CD4-positive, alpha-beta T cell (primary cell): ENCODE measurements at places on chromosomes 11 and 22. TPM values are rescaled to one million over a fixed set of nuclear protein-coding genes. Genes with fewer than 3 reads are reported as not detected.

Gene ASCL2
- not detected for total RNA-seq

Gene CRYBA4
- not detected for total RNA-seq

Gene POLD3
- total RNA-seq: 4.6 TPM

Gene MEI1
- total RNA-seq: 64.4 TPM

Gene SPA17
- total RNA-seq: not detected

Gene SHISAL1
- total RNA-seq: not detected

Gene EXPH5
- 3.7 TPM for total RNA-seq

Gene TALDO1
- total RNA-seq: 26.2 TPM

Gene TSGA10IP
- not detected for total RNA-seq

- H3K27me3 ChIP-seq: no peaks in the 10 kb centered on the region
- no peak for DNase-seq
- no peaks in the 10 kb centered on the region for H3K4me1 ChIP-seq
- H3K4me3 ChIP-seq: no peak overlapping the region
Observed at GRCh38 chr11:121132211-121132976, 31.4 kb downstream of the TECTA start.

- H3K27me3 ChIP-seq: no peaks in the 10 kb centered on the region
- no peak for DNase-seq
- H3K27ac ChIP-seq: no peak overlapping the region
- no peaks in the 10 kb centered on the region for H3K36me3 ChIP-seq
- no peaks in the 10 kb centered on the region for H3K4me1 ChIP-seq
Observed at GRCh38 chr11:88012456-88012855, 162.8 kb downstream of the RAB38 start.

- no peaks in the 10 kb centered on the region for H3K4me1 ChIP-seq
- H3K36me3 ChIP-seq: no peaks in the 10 kb centered on the region
Observed at GRCh38 chr11:129286813-129287212, 88.8 kb upstream of the BARX2 start.

- no peak overlapping the region for H3K4me3 ChIP-seq
- peaks cover 29% of the 10 kb centered on the region for H3K4me1 ChIP-seq
- H3K27me3 ChIP-seq: no peaks in the 10 kb centered on the region
- H3K36me3 ChIP-seq: no peaks in the 10 kb centered on the region
- no peak for DNase-seq
Observed at GRCh38 chr11:61771985-61772455, 19.6 kb downstream of the MYRF start.

DNA sequence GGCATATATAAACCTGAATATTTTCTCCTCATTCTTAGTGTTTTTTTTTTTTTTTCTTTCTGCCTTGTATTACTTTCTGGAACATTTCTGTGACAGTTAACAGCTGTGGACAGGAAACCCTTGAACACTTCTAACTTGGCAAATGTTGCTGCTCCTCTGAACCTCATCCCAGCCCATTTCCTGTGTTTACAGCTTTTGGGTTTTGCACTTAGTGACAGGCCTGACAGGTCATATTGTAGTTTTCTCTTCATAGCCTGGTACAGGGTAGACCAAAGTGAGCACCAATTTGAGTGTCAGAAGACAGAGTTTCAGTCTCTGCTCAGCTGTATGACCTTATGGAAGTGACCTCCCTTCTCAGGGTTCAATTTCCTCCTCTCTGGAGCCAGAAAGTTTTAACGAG is 91.6 kb downstream of the STIM1 start:
- no peaks in the 10 kb centered on the region for H3K36me3 ChIP-seq
- peak overlapping the region; percentile 39 for H3K4me3 ChIP-seq
- peak overlapping the region; percentile 87 for H3K27ac ChIP-seq
- no peaks in the 10 kb centered on the region for H3K27me3 ChIP-seq

DNA sequence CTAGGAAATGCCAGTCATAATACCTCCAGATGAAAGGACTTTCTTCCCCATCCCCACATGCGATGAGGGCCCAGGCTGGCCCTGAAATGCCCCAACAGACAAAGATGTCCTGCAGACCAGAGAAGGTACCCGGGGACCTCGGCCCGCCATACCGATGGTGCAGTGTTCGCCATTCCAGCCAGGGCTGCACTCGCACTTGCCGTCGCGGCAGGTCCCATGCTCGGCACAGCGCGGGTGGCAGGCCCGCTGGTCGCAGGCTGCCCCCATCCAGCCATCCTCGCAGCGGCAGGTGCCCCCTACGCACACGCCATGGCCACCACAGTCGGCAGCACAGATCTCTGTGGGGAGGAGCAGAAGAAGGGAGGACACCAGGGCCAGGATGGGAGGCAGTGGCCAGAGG is 212.1 kb upstream of the NARS2 start:
- no peak for DNase-seq
- no peak overlapping the region for H3K4me3 ChIP-seq
- no peaks in the 10 kb centered on the region for H3K36me3 ChIP-seq
- H3K4me1 ChIP-seq: no peaks in the 10 kb centered on the region

- DNase-seq: no peak
- H3K27me3 ChIP-seq: no peaks in the 10 kb centered on the region
- H3K4me1 ChIP-seq: no peaks in the 10 kb centered on the region
- H3K27ac ChIP-seq: no peak overlapping the region
- no peak overlapping the region for H3K4me3 ChIP-seq
Observed at GRCh38 chr11:87840786-87841185, 334.5 kb downstream of the RAB38 start.

DNA sequence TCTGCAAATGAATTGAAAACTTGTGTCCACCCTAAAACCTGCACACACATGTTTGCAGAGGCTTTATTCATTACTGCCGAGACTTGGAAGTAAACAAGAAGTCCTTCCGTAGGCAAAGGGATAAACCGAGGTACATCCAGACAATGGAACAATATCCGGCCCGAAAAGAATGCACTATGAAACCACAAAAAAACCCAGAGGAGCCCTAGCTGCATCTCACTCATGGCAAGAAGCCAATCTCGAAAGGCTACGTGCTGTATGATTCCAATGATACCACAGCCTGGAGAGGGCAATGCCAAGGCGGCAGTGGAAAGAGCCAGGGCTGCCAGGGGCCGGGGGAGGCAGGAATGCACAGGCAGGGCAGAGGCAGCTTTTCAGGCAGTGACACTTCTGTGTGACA is 3.2 kb upstream of the MRPL23 start:
- peaks cover 2% of the 10 kb centered on the region for H3K4me1 ChIP-seq
- H3K27ac ChIP-seq: no peak overlapping the region
- no peak overlapping the region for H3K4me3 ChIP-seq

DNA sequence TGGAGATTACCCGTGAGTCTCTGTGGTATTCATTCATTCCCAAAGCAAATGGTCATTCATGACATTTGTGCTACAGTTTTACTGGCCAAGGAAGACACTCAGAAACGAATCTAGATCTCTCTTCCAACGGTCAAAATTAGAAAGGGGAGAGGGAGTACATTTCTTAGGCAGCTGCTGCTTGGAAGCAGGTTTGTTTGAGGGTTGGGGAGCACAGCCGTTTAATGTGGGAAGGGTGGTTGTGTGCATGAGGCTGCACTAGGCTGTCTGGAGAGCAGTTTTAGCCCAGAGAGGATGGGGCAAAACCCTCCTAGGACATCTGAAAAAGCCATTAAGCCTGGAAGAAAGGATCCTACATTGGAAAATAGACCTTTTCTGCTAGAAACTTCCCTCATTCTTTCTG is 29.7 kb upstream of the TIMP3 start:
- no peaks in the 10 kb centered on the region for H3K27me3 ChIP-seq
- H3K27ac ChIP-seq: no peak overlapping the region
- no peak for DNase-seq
- no peaks in the 10 kb centered on the region for H3K4me1 ChIP-seq
- no peak overlapping the region for H3K4me3 ChIP-seq

- H3K4me1 ChIP-seq: no peaks in the 10 kb centered on the region
- DNase-seq: no peak
- no peak overlapping the region for H3K4me3 ChIP-seq
- no peak overlapping the region for H3K27ac ChIP-seq
Observed at GRCh38 chr11:130592056-130592455, 143.6 kb downstream of the ADAMTS15 start.

GRCh38 chr22:19438298-19438697 is 6.0 kb downstream of the MRPL40 start:
- peaks cover 22% of the 10 kb centered on the region for H3K36me3 ChIP-seq
- no peak overlapping the region for H3K4me3 ChIP-seq
- H3K27ac ChIP-seq: no peak overlapping the region
- H3K4me1 ChIP-seq: no peaks in the 10 kb centered on the region
- no peak for DNase-seq
- no peaks in the 10 kb centered on the region for H3K27me3 ChIP-seq

DNA sequence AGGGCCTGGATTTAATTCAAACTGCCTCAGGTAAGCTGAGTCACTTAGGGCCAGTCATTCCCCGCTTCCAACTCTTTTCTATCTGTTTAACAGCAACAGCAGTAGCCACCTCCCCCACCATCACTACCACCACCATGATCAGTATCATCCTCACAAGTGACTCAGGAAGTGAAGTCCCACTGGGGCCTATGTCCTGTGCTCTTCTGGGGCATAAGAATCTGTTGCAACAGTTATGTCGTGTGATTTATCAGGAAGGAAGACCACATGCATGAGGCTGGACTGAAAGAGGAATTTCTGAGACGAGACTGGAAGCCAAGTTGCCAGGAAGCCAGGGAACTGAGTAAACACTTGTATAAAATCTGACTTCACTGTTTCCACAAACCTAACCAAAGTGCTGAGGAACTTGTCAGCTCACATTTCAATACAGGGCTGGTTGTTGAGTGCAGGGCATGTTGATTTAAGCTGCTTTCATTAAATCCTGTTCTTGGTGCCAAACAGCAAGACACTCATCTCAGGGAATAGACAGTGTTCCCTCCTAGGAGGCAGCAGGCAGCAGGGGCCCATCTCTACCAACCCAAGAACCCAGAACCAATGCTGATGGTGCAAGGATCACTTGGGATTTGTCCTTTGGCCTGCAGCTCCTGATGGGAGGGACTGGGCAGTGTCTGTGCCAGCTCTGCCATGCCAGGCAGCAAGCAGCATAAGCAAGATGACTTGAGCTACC is 226.7 kb upstream of the NARS2 start:
- no peaks in the 10 kb centered on the region for H3K27me3 ChIP-seq
- H3K36me3 ChIP-seq: no peaks in the 10 kb centered on the region
- DNase-seq: no peak
- no peak overlapping the region for H3K27ac ChIP-seq
- no peaks in the 10 kb centered on the region for H3K4me1 ChIP-seq

- no peaks in the 10 kb centered on the region for H3K4me1 ChIP-seq
- H3K36me3 ChIP-seq: no peaks in the 10 kb centered on the region
- no peak for DNase-seq
- no peaks in the 10 kb centered on the region for H3K27me3 ChIP-seq
- no peak overlapping the region for H3K4me3 ChIP-seq
Observed at GRCh38 chr11:44493383-44493782, 72.1 kb upstream of the CD82 start.

DNA sequence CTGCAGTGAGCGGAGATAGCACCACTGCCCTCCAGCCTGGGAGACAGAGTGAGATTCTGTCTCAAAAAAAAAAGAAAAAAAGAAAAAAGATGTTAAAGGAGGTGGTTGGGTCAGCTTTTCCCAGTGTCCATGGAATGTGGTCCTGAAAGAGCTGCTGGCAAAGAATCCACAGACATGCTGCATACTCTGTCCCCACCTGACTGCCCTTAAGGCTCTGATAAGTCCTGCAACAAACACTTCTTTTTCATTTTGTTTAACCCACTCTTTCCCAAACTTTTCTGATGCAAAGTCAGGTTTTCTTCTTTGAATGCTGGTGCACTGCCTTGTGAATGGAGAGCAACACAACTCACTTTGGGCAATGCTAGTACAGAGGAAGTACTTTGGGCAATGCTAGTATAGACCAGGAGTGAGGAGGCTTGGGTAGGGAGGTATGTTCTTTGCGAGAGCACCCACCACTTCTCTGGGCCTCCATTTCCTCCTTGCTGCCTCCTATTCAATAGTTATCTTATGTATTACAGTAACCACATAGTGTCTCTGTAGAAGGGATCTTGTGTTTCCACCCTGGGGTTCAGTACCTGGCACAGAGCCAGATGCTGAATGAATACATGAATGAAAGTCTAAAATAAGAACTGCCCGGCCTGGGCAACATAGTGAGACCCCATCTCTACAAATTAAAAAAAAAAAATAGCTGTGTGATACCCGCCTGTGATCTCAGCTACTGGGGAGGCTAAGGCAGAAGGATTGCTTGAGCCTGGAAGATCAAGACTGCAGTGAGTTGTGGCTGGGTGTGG is 18.9 kb downstream of the LIF start:
- no peaks in the 10 kb centered on the region for H3K36me3 ChIP-seq
- no peaks in the 10 kb centered on the region for H3K27me3 ChIP-seq
- H3K4me1 ChIP-seq: peaks cover 48% of the 10 kb centered on the region
- no peak for DNase-seq
- H3K27ac ChIP-seq: no peak overlapping the region

DNA sequence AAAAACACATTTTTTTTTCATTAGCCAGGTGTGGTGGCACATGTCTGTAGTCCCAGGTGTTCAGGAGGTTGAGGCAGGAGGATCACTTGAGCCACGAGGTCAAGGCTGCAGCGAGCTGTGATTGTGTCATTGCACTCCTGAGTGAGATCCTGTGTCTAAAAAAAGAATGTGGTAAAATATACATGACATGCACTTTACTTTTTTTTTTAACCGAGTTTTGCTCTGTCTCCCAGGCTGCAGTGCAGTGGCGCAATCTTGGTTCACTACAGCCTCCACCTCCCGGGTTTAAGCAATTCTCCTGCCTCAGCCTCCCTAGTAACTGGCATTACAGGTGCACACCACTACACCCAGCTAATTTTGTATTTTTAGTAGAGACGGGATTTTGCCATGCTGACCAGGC is 22.5 kb upstream of the CLDN5 start:
- no peak overlapping the region for H3K27ac ChIP-seq
- no peak overlapping the region for H3K4me3 ChIP-seq
- DNase-seq: no peak
- no peaks in the 10 kb centered on the region for H3K4me1 ChIP-seq
- H3K36me3 ChIP-seq: no peaks in the 10 kb centered on the region
